ENCODE measurements at places on chromosomes 3 and 15. TPM values are rescaled to one million over a fixed set of nuclear protein-coding genes. Genes with fewer than 3 reads are reported as not detected.

GRCh38 chr3:5112043-5112442 is 10.0 kb upstream of the ARL8B start:
- no peak for DNase-seq

DNA sequence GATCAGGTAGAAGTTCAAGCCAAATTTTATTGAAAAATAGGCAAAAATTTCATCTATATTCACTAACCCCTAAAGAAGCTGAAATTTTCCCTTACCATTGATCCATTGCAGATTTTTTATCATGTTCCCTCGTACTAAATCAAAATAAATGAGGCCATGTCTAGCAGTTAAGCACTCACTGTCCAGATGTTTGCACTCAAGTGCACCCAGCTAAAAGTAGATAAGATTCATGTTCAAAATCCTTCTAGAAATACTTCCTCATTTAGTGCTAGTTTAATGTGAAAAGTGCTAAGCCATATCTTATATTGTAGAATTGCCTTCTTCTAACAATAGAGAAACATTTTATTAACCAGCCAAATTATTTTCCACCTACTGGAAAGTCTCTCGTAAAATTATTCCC is 164.7 kb upstream of the UBE2E2 start:
- no peak for DNase-seq

DNA sequence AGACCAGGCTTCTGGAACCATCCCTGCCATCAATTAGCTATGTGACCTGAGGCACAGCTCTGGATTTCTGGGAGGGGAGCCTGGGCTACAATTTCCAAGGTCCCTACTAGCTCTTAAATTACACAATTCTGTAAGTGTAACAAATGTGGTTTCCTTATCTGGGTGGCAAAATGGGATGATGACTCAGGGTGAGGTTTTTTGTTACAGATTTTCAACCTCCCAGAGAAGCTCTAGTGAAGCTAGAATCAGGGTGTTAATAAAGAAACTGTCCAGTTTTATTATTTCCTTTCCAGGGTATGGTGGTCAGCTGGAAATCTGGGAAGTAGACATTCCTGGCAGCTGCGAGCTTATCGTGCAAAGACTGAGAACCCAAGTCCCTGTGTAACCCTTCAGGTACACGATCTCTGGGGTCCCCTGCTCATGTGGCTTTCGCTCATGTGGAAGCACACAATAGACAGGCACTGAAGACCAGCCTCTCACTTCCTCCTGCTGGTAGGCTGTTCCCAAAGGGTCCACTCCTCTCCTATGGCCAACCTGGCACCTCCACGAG is 7.3 kb downstream of the RAB27A start:
- DNase-seq, result no peak

DNA sequence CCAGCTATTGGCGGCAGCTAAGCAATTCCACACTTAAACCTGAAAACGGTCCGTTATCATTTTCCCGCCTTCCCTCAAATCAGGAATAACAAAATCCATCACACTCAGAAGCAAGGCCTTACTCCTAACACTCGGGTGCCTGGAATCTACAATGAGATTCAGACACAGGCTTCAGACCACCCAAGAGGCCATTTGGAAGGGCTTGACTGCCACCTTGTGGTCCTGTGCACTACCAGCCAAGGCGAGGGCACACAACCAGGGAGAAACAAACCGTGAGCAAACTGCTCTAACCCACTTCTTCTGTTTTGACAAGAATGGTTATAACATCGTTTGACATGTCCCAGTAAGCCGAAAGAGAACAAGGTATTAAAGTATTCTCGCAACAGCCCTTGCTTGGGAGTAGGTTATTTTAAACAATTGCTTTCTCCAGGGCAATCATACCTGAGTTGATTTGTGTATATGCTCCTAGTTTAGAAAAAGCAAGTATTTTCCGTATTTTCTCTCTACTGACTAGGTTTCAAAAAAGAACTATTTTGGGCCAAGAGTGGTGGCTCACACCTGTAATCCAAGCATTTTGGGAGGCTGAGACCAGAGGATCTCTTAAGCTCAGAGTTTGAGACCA is 40.1 kb upstream of the TAFA4 start:
- DNase-seq, result peak; percentile 11

- peak; percentile 43 for DNase-seq
Measured at GRCh38 chr15:74541494-74542165, 610 bp downstream of the ARID3B start.

GRCh38 chr3:126870608-126871210 is 112.2 kb upstream of the PLXNA1 start:
- DNase-seq, result no peak

DNA sequence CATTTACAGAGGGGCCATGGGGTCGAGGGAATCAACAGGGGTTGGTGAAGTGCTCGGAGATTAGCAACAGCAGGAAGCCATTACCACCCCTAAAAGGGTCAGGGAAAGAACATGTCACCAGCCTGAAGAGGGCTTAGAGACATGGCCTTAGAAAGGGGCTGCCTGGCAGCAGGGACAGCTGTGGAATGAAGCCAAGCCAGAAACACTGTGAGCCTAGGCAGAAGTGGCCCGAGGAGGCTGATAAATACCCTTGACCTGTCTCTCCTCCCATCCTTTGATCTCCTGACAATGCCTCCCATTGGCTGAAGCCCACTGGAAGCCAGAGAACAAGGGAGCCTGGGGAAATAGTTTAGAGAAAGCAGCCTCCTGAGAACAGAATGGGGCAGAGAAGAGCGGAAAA is 31.4 kb downstream of the GPD1L start:
- DNase-seq, result no peak

GRCh38 chr3:142445816-142446254 is 2.0 kb downstream of the XRN1 start:
- no peak for DNase-seq

UPK1B gene
- not detected for total RNA-seq
